ENCODE measurements at places on chromosomes 2 and 18. TPM values are rescaled to one million over a fixed set of nuclear protein-coding genes. Genes with fewer than 3 reads are reported as not detected.

The ARMC9 gene
- 65.0 TPM for total RNA-seq

The CYP26B1 gene
- total RNA-seq = 4.8 TPM

The NEUROD1 gene
- not detected for total RNA-seq

The RALBP1 gene
- 60.0 TPM for total RNA-seq

DNA sequence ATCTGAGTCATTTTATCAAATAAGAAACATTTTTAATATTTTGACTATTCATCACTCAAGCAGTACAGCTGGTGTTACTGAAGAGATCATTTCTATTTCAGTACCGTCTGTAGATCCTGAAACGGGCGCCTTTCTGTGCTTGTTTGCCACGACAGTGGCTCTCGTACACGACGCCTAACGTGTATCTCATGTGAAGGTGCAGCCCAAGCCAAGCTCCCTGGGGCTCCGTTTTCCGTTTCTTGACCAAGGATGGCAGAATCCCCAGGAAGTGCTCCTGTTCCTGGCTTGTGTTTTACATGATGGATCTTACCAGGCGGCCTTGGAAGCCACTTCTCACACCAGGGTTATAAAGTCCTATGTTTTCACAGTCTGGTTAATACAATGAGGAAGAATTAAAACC, 320.6 kb downstream of the GBX2 start:
- DNase-seq = no peak

GRCh38 chr18:14976736-14977430, 228.9 kb downstream of the ANKRD30B start:
- DNase-seq = no peak

DNA sequence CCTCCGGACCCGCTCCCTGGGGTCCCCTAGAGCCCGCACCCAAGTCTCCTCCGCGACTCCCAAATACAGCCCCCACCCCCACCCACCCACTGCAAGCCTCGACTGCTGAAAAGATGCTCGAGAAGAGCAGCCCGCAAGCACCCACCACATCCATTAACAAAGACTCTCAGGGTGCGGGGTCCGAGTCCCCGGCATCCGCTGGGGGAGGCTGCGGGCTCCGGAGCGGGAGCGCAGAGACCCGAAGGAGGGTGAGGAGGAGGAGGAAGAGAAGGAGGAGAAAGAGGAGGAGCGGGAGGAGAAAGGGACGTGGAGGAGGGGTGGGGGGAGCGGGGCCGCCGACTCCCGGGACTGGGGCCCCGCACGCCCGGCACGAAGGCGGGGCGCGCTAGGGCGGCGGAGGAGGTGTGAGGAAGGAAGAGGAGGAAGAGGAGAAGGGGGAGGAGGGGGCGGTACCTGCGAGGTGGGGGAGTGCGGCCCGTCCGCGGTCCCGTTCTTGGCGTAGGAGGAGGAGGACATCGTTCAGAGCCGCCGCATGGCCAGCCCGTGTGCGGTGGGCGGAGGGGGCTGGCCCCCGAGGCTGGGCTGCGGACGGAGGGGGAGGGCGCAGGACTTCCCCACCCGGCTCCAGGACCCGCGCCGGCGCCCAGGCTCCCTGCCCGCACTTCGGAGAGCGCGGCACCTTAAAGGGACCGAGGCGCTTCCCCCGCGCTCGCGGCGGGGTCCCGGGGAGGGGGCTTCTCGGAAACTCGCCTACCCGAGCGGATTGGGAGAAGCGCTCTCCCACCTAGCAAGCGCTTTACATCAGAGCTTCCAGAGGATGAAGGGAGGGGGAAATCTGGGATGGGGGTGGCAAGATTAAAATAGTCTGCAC, at the start of gene CACNB4:
Gene CACNB4, minus strand, starts transcription at position 549 of the 871 bp plus-strand sequence.
- peak; percentile 43 for DNase-seq

DNA sequence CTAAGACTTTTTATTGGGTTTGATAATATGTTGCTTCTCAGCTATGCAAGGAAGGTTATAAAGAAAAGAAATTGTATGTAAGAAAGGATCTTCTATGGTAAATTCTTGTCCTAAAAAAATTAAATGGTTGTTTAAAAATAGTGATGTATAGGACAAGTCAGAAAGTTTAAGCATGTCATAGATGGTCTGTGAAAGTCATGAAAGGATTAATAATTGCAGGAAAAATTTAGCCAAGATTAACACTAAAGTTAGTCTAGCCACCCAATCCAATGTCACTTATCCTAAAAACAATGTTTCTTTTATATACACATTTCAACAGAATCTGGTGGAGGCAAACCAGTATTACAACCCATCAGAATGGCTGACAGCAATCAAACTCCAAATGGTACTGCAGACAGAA, 1046.7 kb upstream of the SLC39A10 start:
- DNase-seq = no peak

DNA sequence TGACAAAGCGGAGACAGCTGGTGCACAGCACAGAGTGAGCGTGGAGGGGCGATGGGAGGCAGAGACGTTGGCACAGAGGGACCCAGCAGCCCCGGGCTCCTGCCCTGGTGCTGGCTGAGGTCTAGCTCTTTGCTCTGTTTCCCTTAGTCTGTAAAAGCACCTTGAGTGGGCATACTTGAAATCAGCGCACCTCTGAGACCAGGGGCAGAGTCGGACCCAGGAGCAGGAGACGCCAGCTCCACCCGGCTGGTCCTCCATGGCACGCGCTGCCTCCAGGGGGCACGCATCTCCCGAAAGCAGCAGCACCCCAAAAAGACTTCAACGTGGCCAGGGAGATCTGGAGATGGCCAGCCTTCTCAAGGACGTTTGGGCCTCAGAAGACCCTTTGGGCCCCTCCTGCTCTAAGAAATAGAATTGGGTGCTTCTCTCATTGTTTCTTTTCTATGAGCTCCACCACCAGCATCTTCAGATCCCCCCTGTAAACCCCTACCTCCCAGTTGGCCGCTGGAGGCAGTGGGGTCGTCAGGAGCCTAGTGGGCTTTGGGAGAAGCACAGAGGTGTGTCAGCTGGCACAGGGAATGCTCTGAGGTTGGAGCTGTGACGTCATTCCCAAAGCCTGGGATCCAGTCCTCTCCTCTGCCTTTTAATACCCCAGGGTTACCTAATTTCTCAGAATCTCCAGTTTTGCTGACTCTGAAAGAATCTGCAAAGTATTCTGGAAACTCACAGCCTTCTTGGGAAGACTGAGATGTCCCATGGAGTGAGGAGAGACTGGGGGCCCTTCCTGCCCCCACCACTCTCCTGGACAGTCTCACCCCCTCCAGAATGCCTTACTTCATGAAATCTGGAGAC, 58.9 kb downstream of the CIB4 start:
- DNase-seq = peak; percentile 14

DNA sequence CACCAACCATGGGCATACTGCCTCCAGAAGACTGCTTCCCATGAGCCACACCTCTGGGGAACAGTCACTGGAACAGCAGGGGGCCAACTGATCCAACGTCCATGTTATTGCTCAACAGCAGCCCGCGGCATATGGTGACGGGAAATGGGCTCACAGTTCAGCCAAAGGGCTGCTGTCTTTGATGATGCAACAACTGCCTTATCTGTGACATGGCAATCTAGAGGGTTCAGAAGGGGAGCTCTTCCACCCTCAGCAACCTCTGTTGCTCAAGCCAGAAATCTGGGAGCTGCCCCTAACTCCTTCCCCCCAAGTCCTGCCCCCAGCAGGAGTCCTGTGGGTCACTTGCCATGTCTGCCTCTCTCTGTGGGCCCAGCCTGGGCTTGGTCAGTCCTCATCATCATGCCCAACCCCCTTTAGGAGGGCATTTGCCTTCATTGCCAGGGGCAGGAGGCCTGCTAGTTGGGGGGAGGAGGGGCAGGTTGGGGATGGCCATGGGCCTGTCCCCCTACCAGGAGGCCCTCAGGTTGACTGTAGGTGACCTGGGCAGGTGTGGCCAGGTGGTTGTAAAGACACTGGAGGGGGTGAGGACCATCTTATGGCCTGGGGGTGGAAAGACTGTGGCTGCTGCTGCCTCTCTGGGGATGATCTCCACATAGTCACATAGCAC, 212.9 kb downstream of the CYP26B1 start:
- no peak for DNase-seq

DNA sequence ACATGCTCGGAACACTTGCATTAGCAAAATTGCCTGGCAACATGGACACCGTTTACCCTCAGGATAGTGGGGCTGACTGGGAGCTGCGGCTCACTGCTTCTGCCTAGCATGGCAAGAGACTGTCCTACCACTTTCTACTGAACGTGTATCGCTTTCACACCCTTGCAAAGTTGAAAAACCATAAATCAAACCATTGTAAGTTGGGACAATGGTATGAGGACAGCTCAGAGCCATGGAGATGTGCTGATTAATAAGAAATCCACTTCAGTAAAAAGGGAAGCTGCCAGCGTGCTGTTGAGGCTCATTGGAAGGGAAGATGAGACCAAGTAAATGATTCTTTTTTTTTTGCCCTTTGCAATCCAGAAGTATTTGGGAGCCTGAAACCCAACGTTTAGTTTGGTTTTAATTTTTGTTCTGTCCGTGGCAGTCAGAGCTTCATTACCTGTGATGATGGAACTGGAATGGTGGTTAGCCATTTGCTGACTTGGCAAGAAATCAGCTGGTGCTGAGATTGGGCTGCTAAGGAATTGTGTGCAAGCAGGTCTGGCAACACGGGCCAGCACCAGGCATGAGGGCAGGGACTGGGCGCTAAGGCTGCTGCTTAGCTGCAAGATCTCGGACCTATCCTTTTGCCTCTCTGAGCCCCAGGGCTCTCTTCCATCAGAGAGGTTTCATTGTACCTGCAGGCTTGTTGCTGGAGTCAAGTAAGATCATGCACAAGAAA, 75.5 kb upstream of the HS6ST1 start:
- peak; percentile 12 for DNase-seq

DNA sequence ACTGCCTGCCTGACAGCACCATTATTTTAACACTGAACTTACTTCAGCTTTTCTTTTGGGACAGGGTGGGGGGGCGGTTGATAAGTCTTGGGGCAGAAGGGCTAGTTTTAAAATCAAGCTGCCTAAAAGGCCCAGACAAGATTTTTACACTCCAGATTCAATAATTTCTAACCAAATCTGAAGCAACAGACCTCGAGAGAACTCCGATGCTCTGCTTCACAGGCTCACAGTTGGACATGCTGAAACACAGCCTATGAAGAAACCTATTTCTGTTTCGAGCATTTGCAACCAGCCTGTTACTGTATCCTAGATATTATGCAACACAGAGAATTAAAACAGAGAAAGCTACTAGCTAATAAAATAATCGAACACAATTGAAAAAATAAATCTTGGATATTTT, 1.3 kb upstream of the MYT1L start:
- DNase-seq = no peak
